8988T (cell line): ENCODE measurements at places on chromosomes 6 and 20.

DNA sequence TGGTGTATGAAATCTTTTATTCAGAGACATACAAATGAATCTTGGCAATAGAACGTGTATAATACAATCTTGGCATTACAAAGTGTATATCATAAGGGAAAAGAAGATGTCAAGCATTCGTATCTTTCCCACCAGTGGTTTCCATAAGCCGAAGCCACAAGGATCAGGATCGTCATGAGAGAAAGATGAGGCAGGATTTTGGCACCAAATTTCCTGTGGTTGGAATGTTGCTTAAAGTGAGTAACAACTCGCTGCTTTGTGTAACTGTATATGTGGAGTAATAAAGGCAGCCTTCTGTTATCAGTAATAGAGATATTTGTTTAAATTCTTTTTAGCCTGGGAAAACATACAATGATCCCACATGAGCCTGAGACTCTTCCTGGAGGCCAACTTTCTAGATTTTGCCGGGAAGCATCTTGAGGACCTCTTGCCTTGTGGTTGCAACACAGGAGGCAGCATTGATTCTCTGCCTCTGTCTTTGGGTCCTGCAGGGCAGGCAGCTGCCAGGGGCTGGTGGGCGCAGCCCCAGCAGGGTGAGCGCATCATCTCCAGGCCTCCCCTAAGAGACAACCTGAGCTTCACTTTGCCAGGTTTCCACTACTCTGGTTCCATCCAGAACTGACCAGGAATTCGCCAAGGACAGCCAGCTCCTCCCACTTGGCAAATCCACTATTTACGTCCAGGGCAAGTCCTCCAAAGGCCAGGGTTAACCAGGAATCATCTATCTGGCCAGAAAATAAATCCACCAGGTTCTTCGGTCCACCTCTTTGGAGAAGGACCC, 230.9 kb upstream of the SULF2 start:
- DNase-seq = no peak

- DNase-seq = no peak
These were observed 525.1 kb upstream of the NOX3 start for GRCh38 chr6:155980768-155981079.

- DNase-seq = peak; percentile 70
These were observed 115.1 kb upstream of the FRMD1 start for GRCh38 chr6:168193816-168194721.

- DNase-seq = no peak
These were observed 41.5 kb upstream of the FAM184A start for GRCh38 chr6:119119989-119120388.

DNA sequence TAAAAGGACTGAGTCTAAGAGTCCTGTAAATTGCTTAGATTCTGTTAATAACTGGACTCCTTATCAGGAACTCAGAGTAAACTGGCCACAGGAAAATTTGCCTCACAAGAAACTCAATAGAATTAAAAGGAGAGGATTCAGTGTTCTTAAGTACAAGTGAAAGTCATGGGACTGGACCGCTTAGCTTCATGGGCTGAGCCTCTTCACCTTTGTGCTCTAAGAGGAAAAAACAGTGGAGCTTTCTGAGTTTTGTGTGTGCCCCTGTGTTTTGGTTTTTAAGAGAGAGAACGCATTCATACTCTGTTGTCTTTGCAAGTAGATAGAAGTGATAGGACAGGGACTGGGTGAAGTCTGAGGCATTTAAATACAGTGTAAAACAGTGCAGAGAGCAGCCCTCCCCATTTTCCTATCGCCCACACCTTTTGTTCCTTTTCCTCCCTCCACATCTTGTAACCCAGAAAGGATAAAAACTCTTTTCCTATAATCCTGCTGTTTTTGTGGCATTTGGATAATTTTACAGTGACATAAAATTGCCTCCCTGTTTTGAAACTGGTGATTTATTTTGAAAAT, 49.6 kb downstream of the FOXO3 start:
- no peak for DNase-seq

DNA sequence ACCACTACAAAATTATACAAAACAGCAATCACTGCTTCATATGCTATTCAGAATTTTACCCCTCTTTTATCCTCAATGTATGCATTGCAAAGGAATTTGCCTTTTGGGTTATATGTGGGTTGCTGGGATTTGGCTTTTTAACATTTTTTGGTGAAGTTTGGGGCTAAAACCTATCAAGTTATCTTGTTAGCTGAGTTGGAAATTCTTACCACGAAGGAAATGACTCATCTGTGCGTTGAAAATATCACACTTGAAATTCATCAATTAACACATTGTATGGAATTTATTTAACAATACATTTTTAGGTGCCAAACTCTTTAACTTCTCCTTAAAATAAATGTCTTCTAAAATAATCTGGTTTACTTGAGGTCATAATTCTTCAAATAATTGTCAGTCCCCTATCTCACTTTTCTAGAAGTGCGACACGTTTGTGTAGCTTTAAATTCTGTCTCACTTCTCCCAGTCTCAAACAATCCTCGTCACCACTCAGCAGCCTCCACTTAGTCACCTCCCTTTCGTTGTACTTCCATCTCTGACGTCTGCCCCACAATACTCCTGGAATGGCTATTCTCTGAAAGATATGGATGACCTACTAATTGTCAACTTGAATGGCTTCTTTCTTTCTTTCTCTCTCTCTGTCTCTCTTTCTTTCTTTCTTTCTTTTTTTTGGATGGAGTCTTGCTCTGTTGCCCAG, 88.5 kb downstream of the PHACTR1 start:
- no peak for DNase-seq

DNA sequence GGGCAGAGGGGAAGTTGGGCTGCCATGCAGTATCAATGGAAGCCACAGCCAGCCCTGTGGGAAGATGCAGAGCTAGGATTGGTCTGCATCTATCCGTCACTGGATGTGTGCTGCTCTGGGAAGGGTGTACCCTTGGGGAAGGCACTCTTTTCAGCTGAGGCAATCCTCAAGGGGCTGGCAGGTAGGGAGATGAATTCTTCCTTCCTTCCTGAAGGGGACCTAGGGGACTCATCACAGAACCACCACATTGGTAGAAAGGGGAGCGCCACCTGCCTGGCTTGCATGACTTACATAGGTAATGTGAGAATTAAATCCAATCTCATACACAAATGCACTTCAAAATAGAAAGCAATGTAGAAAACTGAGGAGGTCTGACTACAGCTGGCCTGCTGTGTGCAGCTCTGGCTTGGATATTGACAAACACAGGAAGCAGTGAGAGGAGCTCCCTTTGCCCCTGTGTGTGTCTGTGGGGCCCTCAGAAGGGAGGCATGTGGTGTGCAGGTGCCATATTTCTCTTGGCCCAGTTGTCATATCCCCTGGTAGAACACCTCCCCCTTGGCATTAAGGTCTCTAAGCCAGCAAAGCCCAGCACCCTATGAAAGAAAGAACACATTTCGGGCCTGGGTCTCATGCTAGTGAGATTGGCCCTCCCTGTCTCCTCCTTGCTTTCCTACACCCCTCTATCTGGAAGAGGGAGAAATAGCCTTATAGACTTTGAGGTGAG, 260.3 kb upstream of the MOCS1 start:
- no peak for DNase-seq

DNA sequence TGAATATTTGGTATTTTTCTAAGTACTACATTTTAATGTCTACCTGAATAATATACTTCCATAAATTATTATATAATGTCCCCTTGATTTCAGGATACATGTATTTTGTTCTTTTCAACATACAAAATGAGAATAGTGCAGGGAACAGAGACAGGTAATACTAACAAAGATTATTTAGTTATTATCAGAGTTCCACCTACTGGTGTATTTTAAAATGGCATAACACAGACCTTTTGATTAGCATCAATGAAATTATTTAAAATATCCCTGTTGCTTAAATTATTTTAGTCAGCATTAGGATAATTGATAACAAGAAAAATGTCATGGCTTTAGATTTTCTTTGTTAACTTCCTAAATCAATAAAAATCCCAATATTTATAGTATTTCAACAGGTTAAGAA, 184.0 kb downstream of the PRDM13 start:
- no peak for DNase-seq

- peak; percentile 11 for DNase-seq
These were observed 34.6 kb downstream of the HDAC2 start for GRCh38 chr6:113936093-113936934.
